ENCODE measurements at places on chromosomes 13 and 19.

DNA sequence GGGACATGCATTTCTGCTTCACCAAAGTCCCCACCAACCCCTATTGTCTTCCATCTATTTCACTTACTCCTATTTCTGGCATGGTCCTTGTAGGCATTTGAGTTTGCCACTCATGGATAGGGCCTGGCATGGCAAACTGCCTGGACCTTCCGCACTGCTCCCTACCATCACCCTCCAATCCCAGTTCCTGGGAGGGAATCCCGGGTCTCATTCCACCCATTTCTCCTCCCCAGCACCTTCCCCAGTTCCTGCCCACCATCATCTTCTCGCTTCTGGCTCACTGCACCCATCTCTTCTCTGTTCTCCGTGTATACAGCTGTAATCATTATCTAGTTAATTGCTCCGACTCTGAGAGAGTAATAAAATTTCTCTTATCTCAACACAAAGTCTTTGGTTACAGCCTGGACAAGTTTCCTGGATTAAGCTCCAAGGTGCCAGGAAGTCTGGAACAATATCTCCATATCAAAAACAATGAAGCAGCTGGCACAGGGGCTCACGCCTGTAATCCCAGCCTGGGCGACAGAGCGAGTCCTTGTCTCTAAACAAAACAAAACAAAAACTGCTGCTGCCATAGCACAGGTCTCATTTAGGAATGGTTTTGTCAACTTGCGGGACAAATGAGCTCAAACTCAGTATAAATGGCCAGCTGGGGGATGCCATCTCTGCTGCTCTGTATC is 17.0 kb upstream of the COX7A1 start:
- peak; percentile 41 for DNase-seq

DNA sequence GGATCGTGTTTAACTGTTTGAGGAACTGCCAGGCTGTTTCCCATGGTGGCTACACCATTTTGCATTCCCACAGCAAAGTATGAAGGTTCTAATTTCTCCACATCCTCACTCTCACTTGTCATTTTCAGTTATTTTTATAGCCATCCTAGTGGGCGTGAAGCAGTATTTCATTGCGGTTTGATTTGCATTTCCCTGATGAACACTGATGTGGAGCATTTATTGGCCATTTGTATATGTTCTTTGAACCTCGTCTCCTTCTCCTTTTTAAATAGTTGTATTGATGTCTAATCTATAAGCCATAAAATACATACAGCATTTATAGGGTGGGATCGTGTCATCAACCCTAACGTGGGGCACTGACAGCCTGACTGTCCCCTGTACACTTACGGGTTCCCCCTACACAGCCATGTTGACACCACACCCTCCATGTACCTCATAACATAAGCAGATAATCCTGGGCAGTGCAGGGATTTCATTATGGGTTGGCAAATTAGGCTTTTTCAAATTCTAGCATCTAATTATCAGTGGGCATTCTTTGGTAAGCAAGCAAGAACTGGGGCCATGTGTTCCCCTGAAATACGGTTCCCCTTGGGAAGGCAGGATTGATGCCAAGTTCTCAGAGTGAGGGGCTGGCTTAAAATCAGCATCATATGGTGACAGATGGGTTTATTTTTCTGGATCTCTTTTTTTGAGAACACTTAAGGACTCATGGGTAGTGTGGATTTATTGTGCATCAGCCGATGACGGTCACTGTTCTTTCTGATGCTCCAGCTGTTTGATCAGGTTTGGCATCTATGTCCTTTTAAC is 11.6 kb upstream of the ZBTB45 start:
- no peak for DNase-seq

- no peak for DNase-seq
Measured at GRCh38 chr13:99955107-99955746, 16.3 kb downstream of the ZIC5 start.

- no peak for DNase-seq
Measured at GRCh38 chr19:4038057-4038456, 28.6 kb downstream of the ZBTB7A start.

- DNase-seq, result no peak
Measured at GRCh38 chr13:90943946-90944345, 403.5 kb upstream of the MIR17HG start.

DNA sequence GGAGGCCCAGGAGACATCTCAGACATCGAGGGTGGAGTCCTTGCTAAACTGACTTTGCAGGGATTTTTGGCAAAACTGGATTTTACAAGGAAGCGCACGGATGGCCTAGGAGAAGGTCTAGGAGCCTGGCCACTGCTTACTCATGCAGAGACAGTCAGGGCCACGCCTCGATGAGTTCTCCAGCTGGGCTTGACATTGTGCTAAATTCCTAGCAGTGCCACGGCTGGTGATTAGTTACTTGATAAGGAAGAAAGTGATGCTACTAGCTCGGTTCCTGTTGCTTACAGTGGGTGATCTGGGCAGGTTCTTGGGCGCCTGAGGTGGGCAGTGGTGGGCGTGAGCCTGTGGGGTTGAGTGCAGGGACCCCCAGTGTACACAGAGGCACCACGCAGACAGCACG is 143.4 kb downstream of the SOX1 start:
- DNase-seq, result peak; percentile 1

DNA sequence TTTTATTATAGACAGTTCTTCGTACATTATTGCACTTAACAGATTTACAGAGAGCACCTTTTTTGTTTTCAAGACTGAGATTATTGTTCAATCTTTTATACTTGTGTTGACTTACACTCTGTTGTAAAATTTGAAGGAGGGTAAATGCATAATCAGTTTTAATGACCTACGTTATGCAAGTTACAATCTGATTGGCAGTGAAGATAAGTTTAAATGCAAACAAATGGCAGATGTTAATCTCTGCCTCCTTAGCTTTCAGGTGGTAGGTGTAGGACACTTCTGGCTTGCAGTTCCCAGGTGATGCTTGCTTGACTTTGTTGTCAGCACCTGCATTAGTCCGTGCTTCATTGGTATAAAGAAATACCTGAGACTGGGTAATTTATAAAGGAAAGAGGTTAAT is 424.9 kb downstream of the FGF9 start:
- DNase-seq, result no peak

DNA sequence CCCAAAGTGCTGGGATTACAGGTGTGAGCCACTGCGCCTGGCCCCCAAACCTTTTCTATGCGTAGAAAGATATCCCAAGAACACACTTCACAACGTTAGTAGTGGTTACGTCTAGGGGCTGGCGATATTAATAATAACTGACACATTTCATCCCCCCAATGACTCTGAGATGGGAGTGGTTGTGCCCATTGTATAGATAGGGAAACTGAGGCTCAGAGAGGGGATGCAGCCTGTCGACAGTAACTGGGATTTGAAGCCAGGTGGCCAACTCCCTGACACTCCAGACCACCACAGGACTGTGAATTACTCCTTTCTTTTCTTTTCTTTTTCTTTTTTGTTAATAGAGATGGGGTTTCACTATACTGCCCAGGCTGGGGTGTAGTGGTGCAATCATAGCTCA is 25.3 kb upstream of the PTPRS start:
- no peak for DNase-seq

- no peak for DNase-seq
Measured at GRCh38 chr19:8338835-8339234, 4.2 kb downstream of the KANK3 start.

DNA sequence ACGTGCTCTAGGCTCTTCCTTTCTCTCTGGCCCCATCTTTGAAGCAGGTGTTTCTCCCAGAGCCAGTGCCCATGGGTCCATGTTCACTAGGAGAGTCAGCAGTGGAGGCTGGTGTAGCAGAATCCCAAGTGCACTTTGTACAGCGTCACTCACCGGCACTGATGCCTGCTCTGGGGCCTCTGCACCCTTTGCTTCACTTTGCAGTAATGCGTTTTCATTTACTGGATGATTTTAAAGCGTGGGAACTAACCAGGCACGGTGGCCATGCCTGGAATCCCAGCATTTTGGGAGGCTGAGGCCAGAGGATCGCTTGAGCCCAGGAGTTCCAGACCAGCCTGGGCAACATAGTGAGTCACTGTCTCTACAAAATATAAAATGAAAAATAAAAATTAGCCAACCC is 30.7 kb downstream of the SLC25A42 start:
- no peak for DNase-seq

DNA sequence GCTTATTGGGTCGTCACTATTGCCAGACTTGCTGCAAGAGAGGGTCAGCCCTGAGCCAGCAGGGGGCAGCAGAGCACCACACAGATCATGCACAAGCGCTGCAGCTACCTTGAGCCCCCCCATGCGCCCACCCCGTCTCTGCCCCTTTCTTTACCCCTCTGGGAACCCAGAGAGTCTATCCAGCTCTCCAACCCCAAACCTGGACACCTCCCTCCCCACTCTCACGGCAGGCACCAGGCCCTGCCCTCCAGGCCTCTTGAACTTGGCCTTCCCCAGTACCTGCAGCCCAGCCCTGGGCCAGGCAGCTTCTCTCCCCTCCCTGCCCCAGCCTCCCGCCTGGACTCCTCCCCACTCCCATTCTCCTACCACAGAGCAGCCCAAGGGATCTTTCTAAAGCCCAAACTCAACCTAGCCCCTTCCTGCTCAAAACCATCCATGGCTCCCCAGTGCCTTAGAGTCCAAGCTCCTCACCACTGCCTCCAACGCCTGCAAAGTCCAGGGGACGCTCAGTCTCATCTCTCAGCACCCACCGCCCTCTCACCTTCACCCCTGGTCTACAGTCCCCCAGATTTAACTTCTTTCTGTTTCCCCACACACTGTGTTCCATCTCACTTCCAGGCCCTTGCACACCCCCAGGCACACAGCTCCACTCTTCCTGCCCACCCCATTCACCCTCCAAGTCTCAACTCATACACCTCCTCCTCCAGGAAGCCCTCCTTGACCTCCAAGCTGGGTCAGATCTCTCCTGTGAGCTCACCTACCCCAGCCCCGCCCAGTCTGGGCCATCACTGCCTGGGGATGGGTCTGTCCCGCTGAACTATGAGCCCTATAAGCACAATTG is 9.4 kb upstream of the CEACAM16 start:
- DNase-seq, result peak; percentile 60

DNA sequence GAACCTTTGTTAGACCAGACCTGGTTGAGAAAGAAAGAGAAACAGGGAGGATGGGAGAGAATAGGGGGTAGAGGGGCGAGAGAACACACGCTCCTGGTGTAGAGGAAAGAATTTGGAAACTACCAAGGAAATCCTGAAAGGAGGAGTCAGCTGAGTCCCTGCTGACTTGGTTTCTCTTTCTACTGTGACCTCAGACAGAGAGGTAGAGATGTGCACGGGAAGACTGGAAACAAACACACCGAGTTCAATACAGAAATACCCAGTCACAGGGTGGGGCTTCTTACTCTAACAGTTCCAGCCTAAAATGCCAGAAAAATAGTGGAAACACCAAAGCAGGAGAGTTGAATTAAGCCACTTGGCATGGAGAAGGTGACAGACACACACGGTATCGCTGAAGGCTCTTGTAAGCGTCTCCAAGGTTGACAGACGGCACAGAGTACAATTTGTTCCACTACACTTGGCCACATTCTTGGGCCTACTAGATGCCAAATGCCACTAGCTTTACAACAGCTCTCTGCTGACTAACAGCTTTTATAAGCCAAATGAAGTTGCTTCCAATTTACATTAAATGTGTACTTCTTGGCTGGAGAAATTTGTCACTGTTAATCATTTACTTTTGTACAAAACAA is 28.1 kb downstream of the LATS2 start:
- peak; percentile 15 for DNase-seq

- DNase-seq, result no peak
Measured at GRCh38 chr13:46565808-46566750, 13.1 kb downstream of the LRCH1 start.

DNA sequence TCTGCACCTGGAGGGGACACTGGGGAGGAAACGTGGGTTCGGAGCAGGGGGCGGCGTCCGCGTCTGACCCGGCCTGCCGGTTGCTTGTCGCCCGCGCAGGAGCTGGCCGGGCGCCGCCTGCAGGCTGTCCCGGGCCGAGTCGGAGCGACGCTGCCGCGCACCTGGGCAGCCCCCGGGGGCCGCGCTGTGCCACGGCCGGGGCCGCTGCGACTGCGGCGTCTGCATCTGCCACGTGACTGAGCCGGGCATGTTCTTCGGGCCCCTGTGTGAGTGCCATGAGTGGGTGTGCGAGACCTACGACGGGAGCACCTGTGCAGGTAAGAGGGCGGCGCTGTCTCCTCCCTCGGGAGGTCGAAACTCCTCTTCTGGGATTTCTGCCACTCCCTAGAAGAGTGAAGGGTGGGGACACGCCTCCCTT is 1.3 kb downstream of the ITGBL1 start:
- no peak for DNase-seq

GRCh38 chr13:50127726-50128291 is 112.6 kb downstream of the KCNRG start:
- no peak for DNase-seq

Measured in LoVo (cell line).